ENCODE measurements at places on chromosomes 3 and 15.

- no peak for DNase-seq
Observed at GRCh38 chr15:25838191-25838870, 24.8 kb downstream of the ATP10A start.

- peak; percentile 40 for DNase-seq
Observed at GRCh38 chr3:193805448-193805847, 212.4 kb downstream of the OPA1 start.

DNA sequence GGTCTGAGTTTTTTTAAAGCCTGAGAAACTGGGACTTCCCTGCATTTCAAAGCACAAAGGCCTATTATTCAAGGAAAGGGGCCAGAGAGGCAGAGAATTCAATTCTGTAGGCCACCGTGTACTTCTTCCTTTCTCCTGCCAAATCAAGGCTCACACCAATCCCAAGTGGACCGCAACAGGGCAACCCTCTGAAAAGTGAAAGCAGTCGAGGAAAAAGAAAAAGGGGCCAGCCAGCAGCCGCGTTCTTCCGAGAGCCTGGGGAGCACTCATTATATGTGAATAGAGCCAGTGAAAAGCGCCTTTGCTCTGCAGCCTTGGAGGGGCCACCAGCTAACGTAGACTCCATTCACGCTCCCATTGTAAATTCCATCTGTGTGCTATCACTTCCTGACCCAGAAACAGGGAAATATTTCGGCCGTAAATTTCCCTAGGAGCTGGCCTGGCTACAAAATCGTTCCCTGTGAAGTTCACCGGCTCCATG lies 45.9 kb upstream of the THUMPD3 start:
- DNase-seq, result no peak

DNA sequence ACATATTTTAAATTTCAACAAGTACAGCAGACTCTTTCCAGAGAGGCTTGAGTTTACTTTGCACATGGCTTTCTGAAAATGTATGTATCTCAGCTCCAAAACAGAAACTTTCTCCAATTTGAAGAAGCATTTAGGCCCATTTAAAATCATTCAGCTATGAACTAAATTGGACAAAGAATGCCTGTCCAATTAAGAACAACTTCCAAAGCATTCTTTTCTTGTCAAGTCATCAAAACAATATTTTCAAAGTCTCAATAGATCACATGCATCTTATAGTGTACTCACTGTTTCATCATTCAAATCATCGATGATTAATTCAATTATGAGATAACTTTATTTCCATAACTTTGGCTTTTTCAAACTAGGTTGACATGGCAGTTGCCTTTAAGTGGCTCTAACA lies 95.2 kb downstream of the KBTBD8 start:
- no peak for DNase-seq

- no peak for DNase-seq
Observed at GRCh38 chr15:65583701-65584100, 27.2 kb downstream of the INTS14 start.

DNA sequence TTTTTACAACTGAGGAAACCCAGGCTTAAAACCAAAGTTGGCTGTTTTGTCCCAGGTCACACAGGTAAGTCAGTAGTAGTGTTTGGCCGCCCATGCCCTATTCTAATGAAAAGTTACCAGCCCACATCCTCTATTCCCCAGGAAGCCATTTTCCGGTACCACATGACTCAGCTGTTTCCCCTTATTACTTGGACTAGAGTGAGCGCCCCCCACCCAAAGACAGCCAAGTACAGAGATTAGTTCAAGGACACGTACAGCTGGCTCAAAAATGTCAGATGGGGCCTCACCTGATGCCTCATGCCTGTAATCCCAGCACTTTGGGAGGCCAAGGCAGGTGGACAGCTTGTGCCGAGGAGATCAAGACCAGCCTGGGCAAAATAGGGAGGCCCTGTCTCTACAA lies 8.5 kb upstream of the KLHL6 start:
- DNase-seq, result no peak

GRCh38 chr15:61724251-61724939 lies 335.9 kb downstream of the VPS13C start:
- no peak for DNase-seq

DNA sequence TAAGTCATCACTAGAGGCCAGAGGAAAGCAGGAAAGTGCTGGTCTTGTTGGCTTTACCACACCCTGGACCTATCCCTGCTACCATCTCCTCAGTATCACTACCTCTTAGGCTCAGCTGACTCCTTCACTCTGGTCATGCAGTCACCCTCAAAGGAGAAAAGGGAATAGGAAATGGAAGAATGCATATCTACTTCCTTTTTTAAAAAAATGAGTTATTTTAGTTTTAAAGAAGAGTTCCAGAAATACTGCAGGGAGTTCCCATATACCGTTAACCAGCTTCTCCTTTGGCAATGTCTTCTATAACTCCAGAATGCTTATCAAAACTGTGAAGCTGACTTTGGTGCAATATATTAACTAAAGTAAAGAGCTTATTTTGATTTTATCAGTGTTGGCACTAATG lies 688.6 kb downstream of the DIPK2A start:
- DNase-seq, result no peak

Measured in HS-27A (cell line).